Left kidney (tissue), 8 donors: ENCODE measurements at places on chromosomes 5 and 9.

GRCh38 chr9:117286245-117286644, 128.6 kb downstream of the ASTN2 start:
- no peak for DNase-seq

- DNase-seq = peak; percentile 63
Observed at GRCh38 chr5:33309068-33309467, 131.7 kb upstream of the TARS1 start.

DNA sequence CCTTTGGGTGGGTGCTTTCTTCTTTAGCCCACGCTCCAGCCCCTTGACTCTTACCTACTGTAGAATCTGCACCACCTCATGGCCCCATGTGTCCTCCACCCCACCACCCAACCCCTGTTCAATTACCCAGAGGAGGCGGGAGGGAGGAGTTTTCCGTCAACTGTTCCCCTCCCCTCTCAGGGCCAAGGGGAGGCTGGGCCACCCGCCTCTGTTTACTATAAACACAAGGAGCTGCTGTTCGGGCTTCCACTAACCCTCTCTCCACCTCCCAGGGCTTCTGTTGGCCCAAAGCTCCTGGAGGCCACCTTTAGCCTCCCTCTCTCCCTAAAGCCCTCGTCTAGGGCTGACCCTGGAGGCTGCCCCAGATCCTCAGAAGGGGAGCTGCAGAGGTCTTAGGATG, 59.2 kb downstream of the FOXI1 start:
- no peak for DNase-seq

DNA sequence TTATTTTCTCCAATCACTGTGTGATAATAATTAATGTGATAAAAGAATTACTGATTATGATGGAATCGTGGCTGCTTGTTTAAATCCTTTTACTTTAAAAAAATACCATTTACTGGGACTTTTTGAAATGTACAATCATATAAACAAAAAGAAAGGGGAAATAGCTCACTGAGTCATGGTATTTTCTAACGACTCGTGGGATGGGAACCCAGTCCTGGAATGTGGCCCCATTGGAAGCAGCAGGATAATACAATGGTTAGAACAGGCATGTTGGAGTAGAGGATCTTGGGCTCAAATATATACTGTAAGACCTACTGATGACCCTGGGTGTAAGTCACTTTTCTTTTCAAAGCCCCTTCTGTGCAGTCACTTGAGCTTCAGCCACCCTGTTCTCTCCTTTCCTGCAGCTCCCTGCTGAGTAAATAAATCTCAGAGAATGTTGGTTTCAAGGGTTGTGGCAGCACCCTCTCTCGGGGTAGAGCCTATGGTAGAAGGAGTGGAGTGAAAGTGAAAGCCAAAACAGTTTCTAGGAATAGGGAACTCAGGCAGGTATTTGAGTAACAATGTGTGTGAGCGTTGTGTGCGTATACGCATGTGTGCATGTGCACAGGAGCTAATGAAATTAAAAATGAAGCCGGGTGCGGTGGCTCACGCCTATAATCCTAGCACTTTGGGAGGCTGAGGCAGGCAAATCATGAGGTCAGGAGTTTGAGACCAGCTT, 40.8 kb upstream of the LARP1 start:
- no peak for DNase-seq

GRCh38 chr9:18665947-18666346, 192.0 kb downstream of the ADAMTSL1 start:
- DNase-seq = no peak

DNA sequence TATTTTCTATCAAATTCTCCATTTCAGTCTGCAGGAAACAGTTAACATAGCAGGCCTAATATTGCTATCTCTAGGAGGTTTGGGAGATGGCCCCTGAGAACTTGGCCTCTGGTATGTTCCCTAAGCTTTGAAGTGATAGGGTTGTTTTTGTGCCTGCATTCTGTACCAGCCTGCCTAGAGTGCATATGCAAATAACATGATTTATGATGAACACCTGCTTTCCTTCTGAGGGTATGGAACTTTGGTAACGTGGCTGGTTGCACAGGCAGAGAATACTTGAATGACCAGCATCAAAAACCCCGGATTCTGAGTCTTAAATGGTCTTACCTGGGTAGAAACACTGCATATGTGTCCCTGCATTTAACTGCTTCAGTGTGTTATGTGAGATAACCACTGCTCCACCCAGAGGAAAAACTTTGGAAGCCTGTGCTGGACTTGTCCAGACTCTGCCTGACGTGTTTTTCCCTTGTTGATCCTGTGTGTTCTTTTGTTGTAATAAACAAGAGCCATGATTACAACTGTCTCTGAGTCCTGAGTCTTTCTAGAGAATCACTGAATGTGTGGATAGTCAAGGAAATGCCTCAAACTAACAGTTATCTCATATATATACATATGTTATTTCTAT, 111.3 kb upstream of the ABCA1 start:
- no peak for DNase-seq

DNA sequence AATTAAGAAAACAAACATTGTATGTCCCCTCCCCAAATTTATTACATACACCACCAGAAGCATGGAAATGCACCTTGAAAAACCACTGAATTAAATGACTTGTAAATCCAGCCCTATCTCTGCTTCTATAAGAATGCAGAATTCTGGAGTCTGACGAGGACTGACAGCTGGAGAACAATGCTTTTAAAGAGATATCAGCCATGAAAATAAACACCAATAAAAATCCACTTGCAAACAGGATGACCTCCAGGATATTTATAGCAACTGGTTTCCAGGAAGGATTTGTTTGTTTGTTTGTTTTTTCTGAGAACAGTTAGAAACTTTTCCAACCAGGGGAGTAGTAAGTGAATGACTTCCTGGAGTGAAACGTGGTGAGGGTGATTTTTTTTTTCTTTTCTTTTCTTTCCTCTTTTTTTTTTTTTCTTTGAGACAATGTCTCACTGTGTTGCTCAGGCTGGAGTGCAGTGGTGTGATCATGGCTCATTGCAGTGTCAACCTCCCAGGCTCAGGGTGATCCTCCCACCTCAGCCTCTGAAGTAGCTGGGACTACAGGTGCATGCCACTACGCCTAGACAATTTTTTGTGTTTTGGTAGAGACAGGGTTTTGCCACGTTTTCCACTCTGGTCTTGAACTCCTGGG, 38.7 kb upstream of the SLC36A1 start:
- DNase-seq = peak; percentile 13

DNA sequence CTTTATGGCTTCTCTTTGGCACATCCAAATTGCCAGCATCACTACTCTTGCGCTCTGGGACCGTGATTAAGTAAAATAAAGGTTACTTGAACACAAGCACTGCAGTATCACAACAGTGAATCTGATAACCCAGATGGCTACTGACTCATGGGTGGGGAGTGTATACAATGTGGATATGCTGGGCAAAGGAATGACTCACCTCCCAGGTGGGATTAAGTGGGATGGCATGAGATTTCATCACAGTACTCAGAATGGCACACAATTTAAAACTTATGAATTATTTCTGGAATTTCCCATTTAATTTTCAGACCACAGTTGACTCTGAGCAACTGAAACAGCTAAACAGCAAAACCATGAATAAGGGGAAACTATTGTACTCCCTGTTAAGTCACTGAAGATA, 4.3 kb downstream of the GFM2 start:
- DNase-seq = no peak

DNA sequence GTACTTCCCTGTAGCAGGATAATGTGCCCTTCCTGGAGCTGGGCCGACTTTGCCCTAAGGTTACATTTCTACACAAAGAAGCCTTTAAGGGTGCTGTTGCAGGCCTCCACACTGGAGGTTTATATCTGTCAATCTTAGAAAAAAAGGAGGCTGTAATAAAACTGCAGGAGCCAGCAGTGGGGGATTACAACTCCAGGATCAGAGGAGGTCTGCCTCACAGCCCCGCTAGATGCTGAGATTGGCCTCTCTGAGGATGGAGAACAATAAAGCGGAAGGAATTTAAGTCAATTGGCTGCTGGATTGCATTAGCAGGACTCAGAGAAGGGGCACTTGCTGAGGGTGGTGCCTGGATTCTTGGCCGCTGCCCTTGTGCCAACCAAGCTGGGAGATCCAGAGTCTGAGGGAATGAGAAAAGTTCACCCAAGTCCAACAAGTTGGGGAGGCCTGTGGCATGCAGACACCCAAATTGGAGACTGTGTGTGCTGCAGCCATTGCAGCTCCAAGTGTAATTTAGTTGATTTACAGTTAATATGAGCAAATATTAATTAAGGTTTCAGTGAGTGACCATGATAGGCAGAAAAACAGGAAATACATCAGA, 99.0 kb upstream of the SSBP2 start:
- no peak for DNase-seq

DNA sequence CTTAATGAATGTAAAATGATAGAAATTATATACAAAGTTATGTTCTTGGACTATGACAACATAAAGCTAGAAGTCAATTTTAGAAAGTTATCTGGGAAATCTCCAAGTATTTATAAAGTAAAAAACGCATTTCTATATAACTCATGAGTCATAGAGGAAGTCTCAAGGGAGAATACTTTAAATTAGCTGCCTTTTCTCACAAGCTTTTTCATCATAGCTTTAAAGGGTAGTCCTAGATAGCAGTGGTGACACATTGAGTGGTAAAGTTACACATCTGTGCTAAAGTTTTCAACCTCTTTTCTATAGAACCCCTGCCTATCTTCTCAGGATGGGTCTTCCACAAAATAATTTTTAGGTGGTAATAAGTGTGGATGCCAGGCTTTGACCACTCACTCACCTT, 598.3 kb upstream of the FAM174A start:
- DNase-seq = no peak

DNA sequence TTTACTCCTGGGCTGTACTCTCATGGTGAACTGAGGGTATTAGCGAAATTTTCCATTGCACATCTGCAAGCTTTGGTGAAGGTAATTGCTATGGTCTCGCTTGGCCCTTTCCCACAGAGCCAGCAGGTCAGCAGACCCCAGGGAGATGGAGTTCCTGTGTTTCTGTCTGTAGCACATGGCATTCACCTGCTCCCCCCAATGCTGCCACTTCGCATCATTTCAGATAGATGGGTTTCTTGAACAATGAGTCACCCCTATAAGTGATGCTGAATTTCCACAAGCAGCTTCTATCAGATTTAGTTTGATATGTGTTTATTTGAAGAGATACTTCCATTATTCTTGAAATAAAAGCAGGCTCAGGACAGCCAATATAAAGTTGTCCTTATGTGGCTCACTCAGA, 117.8 kb downstream of the ERCC6L2 start:
- no peak for DNase-seq

- no peak for DNase-seq
Observed at GRCh38 chr9:120640380-120640779, 60.4 kb upstream of the CDK5RAP2 start.

GRCh38 chr9:92042260-92042659, 73.0 kb downstream of the SPTLC1 start:
- DNase-seq = no peak

- peak; percentile 71 for DNase-seq
Observed at GRCh38 chr9:86126998-86127972, 27.9 kb upstream of the GOLM1 start.

GRCh38 chr9:113403646-113404045, 2.6 kb upstream of the ALAD start:
- DNase-seq = no peak

DNA sequence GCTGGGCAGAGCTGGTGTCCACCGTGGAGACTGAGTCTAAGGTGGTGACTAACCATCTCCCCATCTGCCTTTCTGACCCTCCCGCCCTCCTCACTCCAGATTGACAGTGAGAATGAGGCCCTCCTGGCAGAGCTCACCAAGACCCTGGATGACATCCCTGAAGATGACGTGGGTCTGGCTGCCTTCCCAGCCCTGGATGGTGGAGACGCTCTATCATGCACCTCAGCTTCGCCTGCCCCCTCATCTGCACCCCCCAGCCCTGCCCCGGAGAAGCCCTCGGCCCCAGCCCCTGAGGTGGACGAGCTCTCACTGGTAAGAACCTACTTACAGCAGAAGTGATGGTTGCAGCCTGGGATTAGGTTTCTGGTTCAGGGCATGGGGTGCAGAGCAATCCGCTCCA, 96.5 kb downstream of the PPARGC1B start:
- no peak for DNase-seq
